ENCODE measurements at places on chromosomes 2 and 18. TPM values are rescaled to one million over a fixed set of nuclear protein-coding genes. Genes with fewer than 3 reads are reported as not detected.

The DUSP2 gene
- 300 TPM for total RNA-seq

The CRYBA2 gene
- total RNA-seq: not detected

The INHA gene
- not detected for total RNA-seq

The LGALSL gene
- 2.0 TPM for total RNA-seq

The FAM161A gene
- total RNA-seq: 0.68 TPM

The PREB gene
- total RNA-seq: 31.2 TPM

The CHRNG gene
- total RNA-seq: not detected

The VAMP5 gene
- total RNA-seq: 35.0 TPM

The COBLL1 gene
- total RNA-seq: 0.85 TPM

The RFTN2 gene
- not detected for total RNA-seq

The APLF gene
- total RNA-seq: 2.2 TPM

The TIA1 gene
- 113 TPM for total RNA-seq

The CD28 gene
- total RNA-seq: 0.54 TPM

The SERPINB2 gene
- 9.0 TPM for total RNA-seq

The VWA3B gene
- not detected for total RNA-seq

The HOXD9 gene
- not detected for total RNA-seq

The CYP27C1 gene
- not detected for total RNA-seq

The C2orf78 gene
- total RNA-seq: not detected

The ATP6V1B1 gene
- not detected for total RNA-seq

The SERPINB13 gene
- total RNA-seq: not detected

The MARCHF7 gene
- 60.5 TPM for total RNA-seq

The HOXD13 gene
- not detected for total RNA-seq

The IL1B gene
- total RNA-seq: 110 TPM

The CDH19 gene
- total RNA-seq: not detected

The RAB6C gene
- total RNA-seq: 0.09 TPM

The ALK gene
- not detected for total RNA-seq

The EFHD1 gene
- not detected for total RNA-seq

The TTN gene
- total RNA-seq: 3.7 TPM

The RAPGEF4 gene
- total RNA-seq: not detected

The CSRNP3 gene
- total RNA-seq: not detected

The PECR gene
- 15.4 TPM for total RNA-seq

The EN1 gene
- not detected for total RNA-seq

The EVA1A gene
- not detected for total RNA-seq

The COL4A4 gene
- 0.31 TPM for total RNA-seq

The LYG2 gene
- total RNA-seq: not detected

The GCKR gene
- total RNA-seq: not detected

The UGT1A1 gene
- not detected for total RNA-seq

The MEX3C gene
- total RNA-seq: 189 TPM

The NOP58 gene
- 122 TPM for total RNA-seq

The BMP10 gene
- not detected for total RNA-seq

The VAPA gene
- total RNA-seq: 182 TPM

The B3GNT7 gene
- 87.5 TPM for total RNA-seq

The SANBR gene
- total RNA-seq: 5.8 TPM

The RPE gene
- 57.4 TPM for total RNA-seq

The ADAM23 gene
- total RNA-seq: 1.6 TPM

The CYTIP gene
- 276 TPM for total RNA-seq

The GKN1 gene
- not detected for total RNA-seq

The ACSL3 gene
- total RNA-seq: 66.7 TPM

The PROKR1 gene
- not detected for total RNA-seq

All from natural killer cell (primary cell).